IPS DF 6.9 (cell line): ENCODE measurements at places on chromosomes 1 and 21.

DNA sequence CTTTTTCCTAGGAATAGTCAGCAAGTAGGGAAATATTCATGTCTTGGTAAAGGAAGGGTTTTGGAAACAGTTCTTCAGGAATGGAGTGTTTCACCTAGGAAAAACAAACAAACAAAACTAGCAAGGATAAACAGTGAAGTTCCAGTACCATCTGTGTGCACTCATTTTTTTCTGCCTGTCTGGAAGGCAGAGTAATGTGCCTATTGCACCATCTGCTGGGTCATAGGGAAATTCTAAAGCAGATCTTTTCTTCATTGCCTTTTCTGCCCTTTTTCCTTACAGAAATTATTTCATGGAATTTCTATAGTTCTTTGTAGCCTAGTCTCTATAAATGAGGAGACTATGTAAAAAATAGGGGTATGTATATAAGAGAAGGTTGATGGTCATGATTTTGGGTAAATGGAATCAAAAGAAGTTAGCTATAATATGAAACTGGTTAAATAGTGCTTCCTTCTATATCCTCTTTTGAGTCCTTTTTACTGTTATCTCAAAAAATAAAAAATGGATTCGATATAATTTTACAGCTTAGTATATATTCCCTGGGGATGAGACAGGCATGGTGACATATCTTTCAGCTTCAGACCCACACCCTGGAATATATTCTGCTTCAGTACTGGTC lies 3.4 kb upstream of the HRNR start:
- H3K4me1 ChIP-seq, result no peaks in the 10 kb centered on the region
- no peaks in the 10 kb centered on the region for H3K36me3 ChIP-seq
- no peak overlapping the region for H3K27ac ChIP-seq
- H3K4me3 ChIP-seq, result no peak overlapping the region
- no peak for DNase-seq

DNA sequence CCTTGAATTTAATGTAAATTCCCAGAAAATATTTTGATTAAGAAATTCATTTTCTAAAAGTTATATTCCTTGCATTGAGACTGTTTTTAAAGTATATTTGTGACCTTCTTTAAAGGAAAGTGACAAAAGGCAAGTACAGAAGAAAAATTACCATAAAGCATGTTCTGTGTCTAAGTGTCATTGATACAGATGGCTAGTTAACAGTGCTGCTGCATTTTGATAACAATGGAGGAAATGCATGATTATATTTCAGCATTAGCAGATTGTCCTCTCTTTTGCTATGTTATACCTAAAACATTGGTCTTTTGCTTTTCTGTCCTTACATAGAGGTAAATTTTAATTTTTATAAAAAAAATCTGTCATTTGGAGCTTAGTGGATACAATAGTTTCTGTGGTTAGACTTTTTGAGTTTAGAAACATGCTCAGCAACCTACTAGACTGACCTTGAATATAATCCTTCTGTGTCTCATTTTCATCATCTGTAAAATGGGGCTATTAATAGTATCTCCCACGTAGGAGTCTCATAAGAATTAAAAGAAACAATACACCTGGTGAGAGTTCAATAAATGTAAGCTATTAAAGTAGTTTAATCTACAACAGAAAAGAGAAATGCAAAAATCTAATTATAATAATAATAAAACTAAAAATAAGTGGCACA lies 51.1 kb upstream of the RGS21 start:
- H3K4me1 ChIP-seq, result no peaks in the 10 kb centered on the region
- DNase-seq, result no peak
- no peaks in the 10 kb centered on the region for H3K27me3 ChIP-seq
- no peak overlapping the region for H3K27ac ChIP-seq
- H3K4me3 ChIP-seq, result no peak overlapping the region

GRCh38 chr1:94907136-94907535 lies 19.8 kb downstream of the CNN3 start:
- no peaks in the 10 kb centered on the region for H3K36me3 ChIP-seq
- H3K4me3 ChIP-seq, result no peak overlapping the region
- DNase-seq, result no peak
- peaks cover 6% of the 10 kb centered on the region; the same call in 1 of the 2 replicates for H3K4me1 ChIP-seq
- H3K27me3 ChIP-seq, result no peaks in the 10 kb centered on the region
- H3K27ac ChIP-seq, result no peak overlapping the region

- H3K4me3 ChIP-seq, result no peak overlapping the region
- no peaks in the 10 kb centered on the region for H3K36me3 ChIP-seq
- DNase-seq, result no peak
- H3K27ac ChIP-seq, result no peak overlapping the region
These were observed 96.6 kb upstream of the IPO9 start for GRCh38 chr1:201732351-201732750.

DNA sequence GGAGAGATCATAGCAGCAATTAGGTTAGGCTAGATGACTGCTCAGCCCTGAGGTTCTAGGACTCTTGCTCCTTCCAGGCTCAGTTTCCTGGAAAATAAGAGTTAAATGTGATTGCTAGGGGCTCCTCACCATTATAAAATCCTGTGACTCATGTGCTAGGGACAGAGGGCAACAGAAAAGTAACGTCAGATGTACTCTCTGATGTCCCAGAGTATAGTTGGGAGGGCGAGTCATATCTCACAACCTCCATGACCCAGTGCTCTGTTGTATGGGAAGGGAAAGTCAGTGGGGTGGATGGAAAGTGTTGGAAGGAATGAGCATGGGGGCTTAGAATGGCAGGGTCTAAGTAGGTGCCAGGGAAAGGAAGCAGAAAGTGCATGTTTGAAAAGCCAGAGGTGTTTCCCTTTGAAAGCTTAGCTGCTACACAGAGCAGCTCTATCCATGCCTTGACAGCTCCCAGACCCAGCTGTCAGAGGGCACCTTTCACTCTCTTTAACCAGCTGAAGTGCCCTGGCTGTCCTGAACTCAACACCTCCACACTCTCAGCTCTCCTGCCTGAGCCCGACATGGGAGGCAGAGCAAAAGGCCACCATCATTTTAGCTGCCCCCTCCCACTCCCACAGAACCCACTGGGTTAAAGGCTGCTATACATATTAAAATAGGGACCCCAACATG lies 11.6 kb downstream of the GJA5 start:
- DNase-seq, result no peak
- no peak overlapping the region for H3K4me3 ChIP-seq
- H3K27ac ChIP-seq, result no peak overlapping the region
- H3K36me3 ChIP-seq, result no peaks in the 10 kb centered on the region
- no peaks in the 10 kb centered on the region for H3K4me1 ChIP-seq
- H3K27me3 ChIP-seq, result no peaks in the 10 kb centered on the region

- H3K4me1 ChIP-seq, result no peaks in the 10 kb centered on the region
- no peak for DNase-seq
- H3K27me3 ChIP-seq, result no peaks in the 10 kb centered on the region
- H3K27ac ChIP-seq, result no peak overlapping the region
- H3K36me3 ChIP-seq, result no peaks in the 10 kb centered on the region
These were observed 1612.7 kb downstream of the AMY1C start for GRCh38 chr1:105362438-105362837.

DNA sequence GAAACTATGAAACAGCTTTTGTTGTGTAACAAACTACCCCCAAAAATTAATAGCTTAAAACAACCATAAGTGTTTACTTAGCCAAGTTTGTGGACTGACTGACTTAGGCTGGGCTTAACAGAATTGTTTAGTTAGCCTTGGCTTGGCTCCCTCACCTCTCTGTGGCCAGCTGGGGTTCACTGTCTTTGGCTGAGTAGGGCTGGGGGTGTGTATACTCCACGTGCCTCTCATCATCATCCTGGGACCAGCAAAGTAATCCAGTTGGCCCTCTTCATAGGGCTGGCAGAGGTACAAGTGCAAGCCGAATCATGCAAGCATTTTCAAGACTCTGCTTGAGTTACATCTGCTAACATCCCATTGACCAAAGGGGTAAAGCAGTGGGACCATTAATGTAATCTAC lies 252.3 kb downstream of the BRINP2 start:
- H3K4me3 ChIP-seq, result no peak overlapping the region
- H3K4me1 ChIP-seq, result no peaks in the 10 kb centered on the region
- H3K27me3 ChIP-seq, result no peaks in the 10 kb centered on the region
- H3K36me3 ChIP-seq, result no peaks in the 10 kb centered on the region
- no peak for DNase-seq

- no peaks in the 10 kb centered on the region for H3K4me1 ChIP-seq
- no peak for DNase-seq
- H3K27ac ChIP-seq, result no peak overlapping the region
- H3K36me3 ChIP-seq, result no peaks in the 10 kb centered on the region
- no peaks in the 10 kb centered on the region for H3K27me3 ChIP-seq
These were observed 354.1 kb upstream of the B3GALT2 start for GRCh38 chr1:193540511-193540910.

DNA sequence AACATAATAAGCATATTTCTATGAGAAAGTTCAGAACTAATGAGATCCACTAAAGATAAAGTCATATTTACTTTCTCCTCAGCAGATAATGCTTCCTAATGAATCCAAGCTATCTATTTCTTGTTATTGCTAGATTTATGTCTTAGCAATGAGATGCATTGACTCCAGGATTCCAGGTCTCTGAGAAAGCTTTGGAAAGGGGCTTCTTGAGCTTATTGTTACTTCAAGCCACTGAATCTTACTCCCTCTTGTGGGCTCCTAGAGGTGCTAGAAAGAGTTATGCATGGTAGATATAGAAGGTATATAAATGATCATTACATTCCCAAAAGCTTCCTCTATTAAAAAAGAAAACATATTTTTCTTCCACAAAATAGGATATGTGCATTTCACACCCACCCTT lies 246.4 kb upstream of the ADAMTS5 start:
- peak; percentile 16 for DNase-seq
- H3K27me3 ChIP-seq, result no peaks in the 10 kb centered on the region
- no peak overlapping the region for H3K27ac ChIP-seq
- H3K36me3 ChIP-seq, result no peaks in the 10 kb centered on the region
- no peak overlapping the region for H3K4me3 ChIP-seq

DNA sequence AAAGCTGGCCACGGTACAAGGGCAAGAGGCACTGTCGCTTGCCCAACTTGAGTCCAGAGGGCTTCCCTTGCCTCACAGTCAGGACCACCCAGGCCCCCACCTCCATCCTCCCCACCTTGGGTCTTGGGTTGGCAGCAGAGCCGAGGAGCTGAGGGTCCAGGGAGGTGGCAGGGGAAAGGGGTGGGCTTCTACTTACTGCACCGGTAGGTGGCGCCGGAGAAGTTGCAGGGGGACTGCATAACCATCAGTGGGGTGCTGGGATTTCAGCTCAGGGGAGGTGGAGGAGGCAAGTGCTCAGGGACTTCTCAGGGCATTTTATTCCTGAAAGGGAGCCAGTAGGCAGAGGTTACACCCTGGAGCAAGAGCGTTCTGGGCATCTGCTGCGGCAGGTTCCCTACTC lies 44.0 kb downstream of the TRIM62 start:
- H3K36me3 ChIP-seq, result no peaks in the 10 kb centered on the region
- H3K4me1 ChIP-seq, result peaks cover 5% of the 10 kb centered on the region
- H3K27me3 ChIP-seq, result no peaks in the 10 kb centered on the region
- H3K4me3 ChIP-seq, result no peak overlapping the region
- no peak overlapping the region for H3K27ac ChIP-seq

DNA sequence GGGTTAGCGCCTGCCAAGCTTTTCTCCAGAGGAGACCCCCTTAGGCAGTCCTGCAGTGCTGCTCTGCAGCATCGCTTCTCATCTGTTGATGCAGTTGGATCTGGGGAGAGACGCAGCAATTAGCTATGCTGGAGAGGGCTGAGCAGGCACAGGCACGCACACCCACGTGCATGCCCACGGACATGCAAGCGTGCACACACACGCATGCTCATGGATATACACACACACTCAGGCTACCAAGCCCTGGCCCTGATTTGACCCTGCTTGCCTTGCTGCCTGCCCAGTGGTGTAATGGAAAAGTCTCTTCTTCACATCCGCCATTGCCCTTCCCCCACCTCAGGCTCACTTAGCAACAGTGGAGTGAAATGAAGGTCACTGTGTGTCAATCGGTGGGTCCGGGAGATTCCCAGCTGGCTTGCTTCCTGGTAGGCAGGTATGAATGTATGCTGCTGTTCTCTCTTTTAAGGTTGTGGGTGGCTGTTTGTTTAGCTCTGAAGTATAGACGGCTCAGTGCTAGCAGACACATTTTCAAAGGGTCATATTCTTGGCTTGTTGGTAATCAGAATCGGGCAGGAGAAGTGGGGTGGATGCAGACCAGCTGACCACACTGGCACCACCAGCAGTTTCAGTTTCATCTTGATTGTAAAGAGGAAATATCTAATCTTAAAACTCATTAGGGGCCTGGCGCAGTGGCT lies 9.5 kb downstream of the ATP1B1 start:
- H3K4me1 ChIP-seq, result peaks cover 4% of the 10 kb centered on the region
- no peak overlapping the region for H3K4me3 ChIP-seq
- H3K27ac ChIP-seq, result no peak overlapping the region
- peaks cover 5% of the 10 kb centered on the region; the same call in 1 of the 2 replicates for H3K36me3 ChIP-seq
- no peaks in the 10 kb centered on the region for H3K27me3 ChIP-seq

DNA sequence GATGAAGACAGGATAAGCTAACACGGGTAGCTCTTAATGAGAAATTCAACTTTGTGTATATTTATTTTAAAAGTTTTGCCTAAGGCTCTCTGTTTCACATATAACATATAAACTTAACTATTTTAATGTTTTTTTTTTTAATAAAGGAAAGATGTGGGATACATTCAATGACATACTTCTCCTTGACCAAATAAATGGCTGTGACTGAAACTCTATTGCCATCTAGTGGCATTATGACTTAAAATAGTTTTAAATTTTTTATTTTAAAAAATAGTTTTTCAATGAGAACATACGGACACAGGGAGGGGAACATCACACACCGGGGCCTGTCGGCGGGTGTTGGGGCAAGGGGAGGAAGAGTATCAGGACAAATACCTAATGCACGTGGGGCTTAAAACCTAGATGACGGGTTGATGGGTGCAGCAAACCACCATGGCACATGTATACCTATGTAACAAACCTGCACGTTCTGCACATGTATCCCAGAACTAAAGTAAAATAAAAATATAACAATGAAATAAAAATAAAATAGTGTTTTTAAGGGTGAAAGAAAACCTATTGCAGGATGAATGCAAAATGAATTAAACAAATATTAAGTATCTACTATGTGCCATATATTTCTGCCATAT lies 83.4 kb downstream of the LYST start:
- no peaks in the 10 kb centered on the region for H3K27me3 ChIP-seq
- H3K27ac ChIP-seq, result no peak overlapping the region
- no peak for DNase-seq
- no peaks in the 10 kb centered on the region for H3K36me3 ChIP-seq
- no peak overlapping the region for H3K4me3 ChIP-seq
- no peaks in the 10 kb centered on the region for H3K4me1 ChIP-seq

DNA sequence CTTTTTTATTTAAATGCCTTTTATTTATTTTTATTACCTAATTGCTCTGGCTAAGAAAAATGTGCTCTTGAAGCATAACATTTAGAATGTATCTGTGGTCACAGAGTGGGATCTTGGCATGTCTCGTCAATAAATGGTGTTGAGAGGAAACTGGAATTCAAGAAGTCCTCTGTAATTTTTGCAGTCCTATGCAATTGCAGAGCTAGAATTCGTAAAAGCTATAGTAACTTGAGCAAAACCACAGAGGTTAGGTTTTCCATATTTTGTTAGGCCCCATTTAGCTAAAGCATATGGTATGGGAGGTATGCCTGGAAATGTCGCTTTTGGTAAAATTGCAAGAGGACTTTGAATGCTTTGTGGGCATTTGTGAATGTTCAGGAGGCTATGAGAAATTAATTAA lies 466.7 kb upstream of the NFIA start:
- no peak overlapping the region for H3K4me3 ChIP-seq
- no peaks in the 10 kb centered on the region for H3K4me1 ChIP-seq
- no peaks in the 10 kb centered on the region for H3K36me3 ChIP-seq
